CMK (cell line): ENCODE measurements at places on chromosomes 2 and 18.
A peak's percentile ranks its signal among the peaks of the same experiment; 100 is the strongest.

- no peak for DNase-seq
These were observed 31.5 kb downstream of the BABAM2 start for GRCh38 chr2:27921880-27922547.

- no peak for DNase-seq
These were observed 187.8 kb upstream of the ERBB4 start for GRCh38 chr2:212726403-212726802.

- DNase-seq: no peak
These were observed 31.4 kb downstream of the KCNIP3 start for GRCh38 chr2:95328358-95329125.

DNA sequence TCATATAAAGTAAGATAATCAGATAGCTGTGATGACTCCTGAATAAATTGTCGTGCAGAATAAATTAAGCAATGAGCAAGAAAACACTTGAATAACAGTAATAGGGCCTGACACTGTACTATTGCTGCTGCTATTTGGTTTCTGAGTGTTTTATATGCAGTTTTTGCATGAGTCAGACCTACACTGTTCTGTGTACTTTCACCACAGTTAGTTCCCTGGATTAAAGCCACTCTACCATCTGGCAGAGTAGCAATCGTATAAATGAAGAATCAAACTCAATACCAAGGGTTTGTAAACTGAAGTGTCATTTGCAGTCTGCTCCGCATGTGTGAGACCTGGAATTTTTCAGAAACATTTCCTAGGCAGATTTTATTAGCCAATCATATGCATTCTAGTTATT lies 398.6 kb upstream of the CDH7 start:
- DNase-seq: no peak

GRCh38 chr2:152626911-152627339 lies 90.3 kb downstream of the PRPF40A start:
- no peak for DNase-seq

DNA sequence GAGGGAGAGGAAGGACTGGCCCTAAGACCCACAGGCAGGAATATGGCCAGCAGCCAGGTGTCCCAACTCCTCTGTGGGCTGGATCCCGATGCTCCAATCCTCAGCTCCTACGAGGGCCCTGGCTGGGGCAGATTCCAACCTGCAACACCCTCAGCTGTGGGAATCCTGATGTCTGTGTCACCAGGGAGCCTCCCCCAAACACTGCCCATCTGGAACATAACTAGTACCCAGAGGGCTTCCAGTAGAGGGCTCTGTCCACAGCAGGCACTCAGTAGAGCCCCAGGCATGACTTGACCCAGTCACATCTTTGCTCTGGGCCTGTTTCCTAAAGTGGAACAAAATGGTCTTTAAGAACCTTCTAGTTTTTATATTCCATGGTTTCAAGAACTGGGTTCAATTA lies 20.6 kb upstream of the LOXHD1 start:
- DNase-seq: no peak

DNA sequence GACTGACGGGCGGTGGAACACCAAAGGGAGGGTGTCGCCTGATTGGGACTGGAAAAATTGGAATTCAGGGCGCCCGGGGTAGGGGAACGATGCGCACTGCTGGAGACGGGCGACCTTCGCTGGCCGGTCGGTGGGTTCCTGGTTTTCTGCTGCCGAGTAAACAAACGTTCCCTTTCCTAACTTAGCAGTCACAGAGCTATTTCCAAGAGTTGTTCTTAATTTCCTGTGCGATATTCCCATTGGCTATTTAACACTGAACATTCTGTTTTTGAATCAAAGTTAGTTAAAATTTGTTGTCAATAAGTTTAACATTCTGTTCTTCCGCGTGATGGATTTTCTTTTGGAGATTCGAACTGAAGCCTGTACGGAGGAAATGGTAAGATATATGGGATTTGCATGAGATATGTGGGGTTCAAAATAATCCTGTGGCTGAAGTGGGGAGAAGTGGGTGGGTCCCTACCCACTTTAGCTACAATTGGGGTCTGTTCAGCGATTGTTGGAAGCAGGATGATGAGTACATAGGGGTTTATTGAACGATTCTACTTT lies 862 bp downstream of the C18orf54 start:
- no peak for DNase-seq

DNA sequence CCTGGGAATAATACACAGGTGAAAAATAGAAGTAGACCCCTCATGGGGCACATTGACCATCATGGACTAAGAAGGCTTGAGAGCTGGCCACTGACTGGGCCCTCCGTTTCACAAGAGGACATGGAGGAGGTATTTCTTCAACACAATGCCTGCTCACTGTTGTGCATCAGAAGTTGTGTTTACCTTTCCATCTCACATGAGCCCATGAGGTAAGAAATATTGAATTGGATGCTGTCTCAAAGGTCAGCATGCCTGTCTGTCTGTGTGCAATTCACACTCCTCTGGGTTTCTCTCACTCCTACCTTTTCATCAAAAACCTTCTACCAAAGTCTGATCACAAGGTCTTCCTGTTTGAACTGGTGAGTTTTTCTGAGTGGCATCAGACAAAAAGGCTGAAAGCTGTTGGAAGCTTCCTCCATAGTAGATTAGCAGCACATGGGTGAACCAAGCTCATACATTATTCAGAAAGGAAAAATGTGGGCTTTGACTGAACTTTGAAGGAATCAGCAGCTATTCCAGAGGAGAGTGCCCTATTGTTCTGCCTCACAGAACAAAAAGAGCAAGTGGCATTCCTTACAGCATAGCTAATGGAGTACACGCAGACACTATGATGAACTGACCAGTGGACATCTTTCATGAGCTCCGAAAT lies 143.2 kb upstream of the RND3 start:
- no peak for DNase-seq

DNA sequence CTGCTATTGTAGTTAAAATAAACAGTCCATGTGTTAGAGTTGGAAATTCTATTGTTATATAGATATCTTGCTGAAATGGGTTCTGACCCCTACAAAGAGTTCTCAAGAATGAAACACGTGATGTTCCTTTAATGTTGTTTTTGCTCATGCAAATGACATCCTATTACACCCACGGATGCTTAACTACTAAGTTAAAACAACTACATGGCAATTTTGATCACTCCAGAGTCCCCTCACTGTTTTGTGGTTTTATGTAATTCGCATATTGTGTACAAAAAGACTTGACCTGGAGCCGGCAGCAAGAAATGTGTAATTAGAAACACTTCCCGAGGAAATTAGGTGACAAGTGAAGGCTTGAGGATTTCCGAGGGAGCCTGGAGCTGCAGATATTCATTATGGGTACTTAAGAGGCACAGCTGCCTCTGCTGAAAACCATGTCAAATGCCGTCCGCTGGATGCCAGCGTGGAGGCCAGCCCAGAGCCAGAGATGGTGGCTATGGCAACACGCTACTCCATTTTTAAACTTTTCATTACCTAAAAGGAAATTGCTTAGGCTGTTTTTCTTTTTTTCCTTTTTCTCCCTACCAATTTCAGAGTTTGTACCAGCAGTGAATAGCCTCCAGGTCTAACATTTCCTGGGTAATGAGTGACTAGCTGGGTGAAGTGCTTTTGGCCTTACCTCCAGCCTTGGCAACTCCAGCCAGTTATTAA lies 21.0 kb upstream of the CABLES1 start:
- DNase-seq: no peak

DNA sequence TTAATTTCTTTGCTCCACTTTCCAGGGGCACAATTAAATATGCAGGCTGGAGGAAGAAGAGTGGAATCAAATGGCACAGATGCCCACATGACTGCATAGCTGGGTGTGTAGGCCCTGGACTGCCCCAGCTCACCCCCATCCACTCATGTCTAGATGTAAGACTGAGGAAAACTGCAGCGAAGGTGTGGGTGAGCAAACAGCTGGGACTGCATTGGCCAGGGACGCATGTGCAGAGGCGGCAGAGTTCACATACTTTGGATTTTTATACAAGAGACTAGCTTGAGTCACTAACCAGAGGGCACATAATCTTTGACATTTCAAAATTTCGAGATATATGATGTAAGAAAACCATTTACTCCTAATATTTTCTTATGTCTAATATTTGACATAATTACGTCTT lies 60.1 kb downstream of the SPIRE1 start:
- no peak for DNase-seq

- DNase-seq: no peak
These were observed 44.1 kb upstream of the SLC14A2 start for GRCh38 chr18:45571195-45571594.

DNA sequence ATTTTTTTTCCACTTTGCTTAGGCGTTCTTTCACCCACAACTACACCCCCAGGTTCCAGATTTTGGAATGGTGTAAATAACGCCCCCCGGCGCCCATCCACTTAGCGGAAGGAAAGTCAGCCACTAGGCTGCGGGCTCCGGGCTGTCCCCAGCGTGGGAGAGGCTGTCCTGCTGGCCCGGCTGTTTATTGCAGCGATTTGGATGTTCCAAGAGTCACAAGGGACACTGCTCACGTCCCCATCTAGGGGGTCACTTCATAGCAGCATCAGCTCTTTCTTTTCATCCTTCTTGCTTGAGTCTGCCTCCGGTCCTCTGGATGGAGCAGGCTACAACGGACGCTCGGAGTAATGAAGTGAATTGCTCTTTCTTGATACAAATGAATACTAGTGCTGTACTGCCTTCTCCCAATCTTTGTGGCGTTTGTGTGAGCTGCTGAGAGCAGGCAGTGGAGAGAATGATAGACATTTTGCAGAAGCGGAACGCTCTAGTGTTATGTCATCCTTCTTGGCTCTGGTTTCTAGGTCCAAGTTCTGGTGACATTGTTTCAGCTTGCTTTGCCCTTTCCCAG lies 50.7 kb upstream of the PAIP2B start:
- DNase-seq: peak; percentile 55
